Nucleus accumbens (tissue), 56 donors: ENCODE measurements at places on chromosomes 12 and 14.

- no peak for DNase-seq
Observed at GRCh38 chr12:56300644-56301464, 724 bp upstream of the CS start.

- DNase-seq: no peak
Observed at GRCh38 chr12:15732341-15733061, 56.7 kb downstream of the EPS8 start.

GRCh38 chr14:55846826-55847446 lies 266.9 kb downstream of the KTN1 start:
- DNase-seq: no peak

GRCh38 chr12:27014859-27015729 lies 910 bp upstream of the TM7SF3 start:
- no peak for DNase-seq

DNA sequence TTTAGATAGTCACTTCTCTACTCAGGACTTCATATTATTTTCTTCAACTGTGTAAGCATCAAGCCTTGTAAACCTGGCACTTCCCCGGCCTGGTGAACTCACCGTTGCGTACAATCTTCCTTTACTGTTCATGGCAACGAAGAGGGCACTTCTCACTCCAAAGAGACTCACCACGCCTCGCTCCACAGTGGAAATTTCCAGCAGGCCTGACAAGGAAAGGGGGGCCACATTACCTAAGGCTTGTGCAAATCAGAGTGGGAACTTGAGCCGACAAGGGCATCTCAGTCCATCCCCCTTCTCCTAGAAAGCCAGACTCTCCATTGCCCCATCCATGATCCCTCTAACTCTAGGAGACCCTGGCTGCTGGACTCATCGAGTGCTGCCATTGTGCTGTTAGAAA lies 1.6 kb downstream of the FGF6 start:
- DNase-seq: no peak

GRCh38 chr12:72647139-72647538 lies 375.0 kb downstream of the TRHDE start:
- no peak for DNase-seq

DNA sequence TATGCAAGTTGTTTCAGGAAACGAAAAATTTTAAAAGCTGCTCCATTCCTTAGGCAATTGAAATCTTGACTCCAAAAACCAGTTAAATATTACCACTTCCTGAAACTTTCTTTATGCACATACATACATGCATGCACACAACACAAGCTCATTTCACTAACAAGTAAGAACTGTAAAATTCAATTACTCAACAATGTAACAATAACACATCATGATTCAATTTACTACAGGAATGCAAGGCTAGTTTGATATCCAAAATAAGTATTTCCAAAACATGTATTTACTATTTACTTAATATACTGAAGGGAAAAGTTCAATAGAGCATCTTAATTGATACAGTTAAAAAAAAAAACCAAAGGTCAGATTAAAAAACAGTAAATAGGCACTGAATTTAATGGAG lies 19.6 kb downstream of the NAP1L1 start:
- no peak for DNase-seq

- no peak for DNase-seq
Observed at GRCh38 chr12:6434205-6435140, 10.3 kb upstream of the CD27 start.

DNA sequence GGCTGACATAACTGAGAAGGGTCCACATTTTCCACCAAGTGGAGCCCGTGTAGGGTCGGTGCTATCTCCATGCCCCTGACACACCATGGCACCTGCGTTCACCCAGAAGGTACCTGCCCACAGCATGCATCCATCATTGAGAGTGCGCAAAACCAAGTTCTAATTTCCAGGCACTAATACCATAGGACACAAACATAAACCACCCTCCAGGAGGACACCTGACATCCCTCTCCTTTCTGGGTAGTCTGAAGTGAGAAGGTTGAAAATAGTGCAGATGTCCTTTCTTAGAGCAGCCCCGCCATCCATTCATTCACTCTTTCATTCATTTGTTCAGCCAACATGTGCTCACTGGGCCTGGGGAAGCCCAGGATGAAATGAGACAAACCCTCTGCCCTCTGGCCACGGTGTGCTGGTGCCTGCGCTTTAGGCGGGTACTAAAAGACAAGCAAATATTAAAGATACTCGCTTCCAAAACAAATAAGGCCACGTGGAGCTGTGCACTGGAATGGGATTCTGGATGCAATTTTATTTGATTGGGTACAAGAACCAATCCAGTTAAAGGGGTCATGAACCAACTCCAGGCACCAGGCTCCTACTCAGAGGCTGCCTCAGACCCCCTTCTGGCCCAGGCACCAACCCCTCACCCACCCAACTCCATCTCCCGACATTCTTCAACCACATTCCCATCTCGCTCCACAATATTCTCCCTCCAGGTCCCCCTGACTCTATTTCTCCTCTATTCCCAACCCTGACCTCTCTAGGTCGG lies 1.2 kb downstream of the TTC7B start:
- no peak for DNase-seq

DNA sequence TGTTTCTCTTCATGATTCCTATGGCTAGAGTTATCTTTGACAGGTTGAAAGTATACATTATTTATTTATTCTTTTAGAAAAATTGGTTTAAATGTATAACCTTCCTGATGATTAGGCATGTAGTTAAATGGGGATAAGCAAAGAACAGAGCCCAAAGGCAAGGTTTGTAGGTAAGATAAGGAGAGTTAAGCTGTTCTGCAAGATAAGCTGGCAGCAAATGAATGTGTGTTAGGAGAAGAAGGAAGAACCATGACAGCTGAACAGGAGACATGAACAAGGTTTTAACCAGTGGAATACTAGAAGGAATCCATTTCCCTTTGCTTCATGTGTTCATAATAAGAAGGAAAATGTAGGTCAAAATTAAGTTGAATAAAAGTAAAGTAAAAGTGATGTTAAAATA lies 1330.1 kb upstream of the USP15 start:
- DNase-seq: no peak

- DNase-seq: no peak
Observed at GRCh38 chr14:96989306-96989705, 192.1 kb downstream of the VRK1 start.

GRCh38 chr12:59689776-59690175 lies 93.9 kb downstream of the SLC16A7 start:
- DNase-seq: no peak

- DNase-seq: no peak
Observed at GRCh38 chr12:15733136-15733535, 56.1 kb downstream of the EPS8 start.

- DNase-seq: no peak
Observed at GRCh38 chr12:10562306-10562933, 51.0 kb downstream of the MAGOHB start.

DNA sequence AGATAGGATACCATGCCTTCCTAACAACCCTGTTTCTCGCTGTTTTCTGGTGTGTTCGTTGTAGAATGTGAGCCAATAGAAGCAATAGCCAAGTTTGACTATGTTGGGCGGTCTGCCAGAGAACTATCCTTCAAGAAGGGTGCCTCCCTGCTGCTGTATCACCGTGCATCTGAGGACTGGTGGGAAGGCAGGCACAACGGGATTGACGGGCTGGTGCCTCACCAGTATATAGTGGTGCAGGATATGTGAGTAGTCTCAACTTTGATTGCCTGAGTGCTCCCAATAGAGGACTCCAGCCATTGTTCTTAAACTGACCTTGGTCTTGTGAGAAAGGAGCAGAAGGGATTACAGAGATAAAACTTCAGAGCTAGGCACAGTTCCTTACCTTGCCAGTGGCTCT lies 96.2 kb downstream of the KICS2 start:
- no peak for DNase-seq

GRCh38 chr14:67186789-67187584 lies 2.3 kb upstream of the GARIN2 start:
- DNase-seq: no peak

GRCh38 chr12:124184456-124184855 lies 110.4 kb upstream of the RFLNA start:
- DNase-seq: no peak

GRCh38 chr14:35369701-35370191 lies 34.8 kb downstream of the NFKBIA start:
- DNase-seq: no peak

DNA sequence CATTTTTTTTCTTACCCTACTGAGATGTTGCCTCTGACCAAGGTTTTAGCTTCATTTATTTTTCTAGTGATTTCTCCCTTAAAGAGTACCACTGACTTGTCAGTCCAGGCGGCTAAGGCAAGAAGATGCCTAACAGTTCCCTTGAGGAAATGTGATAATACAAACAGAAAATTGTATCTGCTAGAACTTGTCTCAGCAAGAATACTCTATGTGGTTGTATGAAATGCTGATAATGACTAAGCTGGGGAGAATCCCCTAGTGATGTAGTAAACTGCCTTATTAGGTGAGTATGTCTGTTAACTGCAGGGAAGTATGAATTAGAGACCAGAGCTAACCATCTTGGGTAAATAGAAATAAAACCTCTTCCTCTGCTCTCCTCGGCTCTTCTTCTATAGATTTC lies 6.7 kb downstream of the C12orf54 start:
- no peak for DNase-seq

- no peak for DNase-seq
Observed at GRCh38 chr14:104843442-104844305, 21.4 kb upstream of the CEP170B start.

DNA sequence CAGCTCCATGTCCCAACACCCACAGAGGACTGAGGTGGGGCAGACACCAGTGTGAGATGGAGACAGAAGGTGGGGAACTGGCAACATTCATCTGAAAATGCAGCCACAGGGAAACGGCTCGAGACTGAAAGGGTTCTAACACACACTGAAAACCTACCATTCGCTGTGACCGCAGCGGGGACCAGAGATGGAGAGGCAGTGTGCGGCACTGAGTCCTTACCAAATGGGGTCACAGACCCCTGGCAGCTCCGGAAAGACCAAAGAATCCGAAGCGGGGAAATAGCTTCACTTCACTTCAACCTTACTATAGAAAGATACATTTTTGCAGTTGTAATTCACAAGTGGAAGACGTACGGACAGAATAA lies 9.6 kb downstream of the BAG5 start:
- no peak for DNase-seq

DNA sequence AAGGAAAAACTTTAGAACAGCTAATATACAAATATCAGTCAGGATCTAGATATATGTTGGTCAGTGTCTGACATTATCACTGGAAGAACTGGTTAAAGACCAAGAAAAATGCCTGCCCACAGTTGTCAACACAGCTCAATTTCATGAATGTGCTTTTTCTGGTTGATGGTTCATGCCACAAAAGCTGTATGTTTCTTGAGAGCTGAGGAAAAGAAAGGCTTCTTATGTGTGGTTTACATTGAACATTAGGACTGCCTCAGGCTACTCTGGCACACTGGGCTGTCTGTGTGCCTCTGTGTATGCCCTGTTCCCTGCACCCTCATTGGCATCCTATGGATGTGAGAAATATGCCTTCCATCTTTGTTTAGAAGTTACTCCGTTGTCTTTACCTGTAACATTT lies 218.8 kb upstream of the RGS6 start:
- no peak for DNase-seq

DNA sequence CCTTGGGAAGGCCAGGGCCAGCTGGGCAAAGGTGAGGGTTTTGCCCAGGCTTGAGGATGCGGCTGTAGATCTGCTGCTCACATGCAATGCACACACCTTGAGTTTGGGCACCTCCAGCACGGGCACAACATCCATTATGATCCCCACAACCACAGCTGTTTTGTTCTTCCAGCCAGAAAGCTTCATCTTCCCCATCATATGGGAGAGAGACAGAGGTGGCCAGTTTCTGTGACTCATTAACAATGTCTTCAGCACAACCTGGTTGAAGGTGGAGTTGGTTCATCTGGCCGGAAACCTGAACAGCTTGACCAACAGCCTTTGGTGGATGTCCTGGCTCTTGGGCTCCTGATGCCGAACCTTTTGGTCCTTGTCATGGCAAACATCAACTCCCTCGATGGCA lies 163.7 kb upstream of the CCND2 start:
- DNase-seq: no peak

DNA sequence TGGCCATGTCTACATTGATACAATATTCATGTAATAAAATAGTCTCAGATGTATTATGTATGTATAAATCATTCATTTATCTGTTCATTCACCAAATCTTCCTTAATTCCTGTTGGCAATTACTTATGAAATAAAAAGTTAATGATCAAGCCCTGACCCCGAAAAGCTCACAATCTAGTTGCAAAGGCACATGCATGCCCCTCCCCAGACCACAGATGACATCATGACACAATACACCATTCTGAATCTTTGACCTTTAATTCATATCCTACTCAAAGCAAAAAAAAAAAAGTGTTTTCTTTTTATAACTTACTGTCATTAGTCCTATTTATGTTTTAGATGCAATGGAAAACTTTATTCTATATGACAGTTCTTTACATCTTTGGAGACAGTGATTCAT lies 346.9 kb downstream of the PRKD1 start:
- DNase-seq: no peak

GRCh38 chr12:38772437-38772836 lies 133.0 kb downstream of the CPNE8 start:
- no peak for DNase-seq

- DNase-seq: no peak
Observed at GRCh38 chr14:83874662-83875061, 1655.3 kb upstream of the FLRT2 start.

DNA sequence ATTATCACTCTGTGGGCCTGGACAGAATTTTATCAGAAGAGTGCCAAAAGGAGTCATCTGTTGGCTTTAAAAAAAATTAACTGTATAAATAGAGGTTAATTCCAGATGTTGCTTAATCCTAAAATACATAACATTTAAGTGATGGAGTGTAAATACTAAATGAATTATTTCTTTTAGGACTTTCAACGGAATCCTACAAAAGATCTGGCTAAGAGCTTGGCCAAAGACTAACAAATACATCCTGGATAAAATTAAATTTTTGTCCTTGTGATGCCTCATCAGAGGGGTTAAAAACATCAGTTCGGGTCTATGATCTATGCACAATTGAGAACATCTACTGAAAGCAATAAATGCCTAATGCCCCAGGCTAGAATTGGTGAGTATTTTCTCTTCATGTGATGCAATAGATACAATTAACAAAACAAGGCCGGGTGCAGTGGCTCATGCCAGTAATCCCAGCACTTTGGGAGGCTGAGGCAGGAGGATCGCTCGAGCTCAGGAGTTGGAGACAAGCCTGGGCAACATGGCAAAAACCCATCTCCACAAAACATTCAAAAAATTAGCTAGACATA lies 49.8 kb upstream of the RAP1B start:
- no peak for DNase-seq

DNA sequence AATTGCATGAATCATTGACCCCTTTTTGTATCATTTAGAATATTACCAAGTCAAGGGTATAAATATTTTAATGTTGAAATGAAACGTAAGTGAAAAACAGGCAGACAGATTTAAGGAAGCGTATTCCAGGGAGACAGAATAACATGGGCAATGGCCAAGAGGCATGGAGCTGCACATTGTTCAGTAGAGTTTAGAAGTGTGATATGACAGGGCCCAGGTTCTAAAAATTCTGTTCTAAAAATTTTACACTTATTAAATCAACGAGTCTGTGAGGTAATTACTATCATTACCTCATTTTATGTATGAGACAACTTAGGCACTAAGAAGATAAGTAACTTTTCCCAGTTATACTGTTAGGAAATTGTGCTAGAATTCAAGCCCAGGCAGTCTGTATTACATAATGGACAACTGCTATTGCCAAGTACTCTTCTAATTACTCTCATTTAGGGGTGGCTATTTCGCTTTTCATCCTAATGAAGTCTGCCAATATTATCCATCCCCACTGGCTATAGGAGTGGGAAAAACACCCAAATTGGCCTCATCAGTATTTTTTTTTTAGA lies 103.2 kb upstream of the NAV3 start:
- no peak for DNase-seq
